Ascending aorta (tissue), 2 donors: ENCODE measurements at places on chromosomes 4 and X.

GRCh38 chr4:103207673-103208072 is 9.5 kb upstream of the CENPE start:
- H3K4me3 ChIP-seq: no peak overlapping the region
- no peaks in the 10 kb centered on the region for H3K4me1 ChIP-seq
- no peak for DNase-seq
- H3K27ac ChIP-seq: no peak overlapping the region
- H3K27me3 ChIP-seq: no peaks in the 10 kb centered on the region
- H3K36me3 ChIP-seq: no peaks in the 10 kb centered on the region

- no peak overlapping the region for H3K27ac ChIP-seq
- H3K4me3 ChIP-seq: no peak overlapping the region
- H3K36me3 ChIP-seq: no peaks in the 10 kb centered on the region
Measured at GRCh38 chr4:86181585-86181984, 178.3 kb downstream of the MAPK10 start.

GRCh38 chrX:154799556-154800348 is 5.5 kb downstream of the MPP1 start:
- H3K27me3 ChIP-seq: no peaks in the 10 kb centered on the region
- no peak overlapping the region for H3K4me3 ChIP-seq
- DNase-seq: no peak
- H3K36me3 ChIP-seq: no peaks in the 10 kb centered on the region
- H3K27ac ChIP-seq: peak overlapping the region; percentile 31
- no peaks in the 10 kb centered on the region for H3K4me1 ChIP-seq

- no peak overlapping the region for H3K27ac ChIP-seq
- DNase-seq: no peak
- H3K36me3 ChIP-seq: no peaks in the 10 kb centered on the region
- no peaks in the 10 kb centered on the region for H3K27me3 ChIP-seq
Measured at GRCh38 chr4:70678383-70678999, 9.8 kb upstream of the UTP3 start.

DNA sequence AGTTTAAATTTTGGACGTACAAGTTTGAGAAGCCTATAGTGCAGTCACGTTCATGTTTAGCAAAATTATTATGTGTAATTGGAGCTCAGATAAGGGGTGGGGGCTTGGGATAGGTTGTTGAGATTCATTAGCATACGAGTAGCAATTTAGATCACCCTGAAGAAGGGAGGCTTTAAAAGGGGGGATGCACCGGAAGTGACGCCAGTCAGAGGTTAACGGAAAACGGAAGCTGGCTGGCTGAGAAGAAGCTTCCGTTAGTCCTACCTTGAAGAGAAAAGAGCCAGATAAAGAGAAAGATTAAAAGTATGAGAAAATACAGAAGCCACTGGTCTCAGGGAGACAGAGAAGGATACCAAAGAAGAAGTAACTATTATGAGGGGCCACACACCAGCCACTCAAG is 1.1 kb upstream of the NXT2 start:
- H3K27ac ChIP-seq: no peak overlapping the region
- H3K4me1 ChIP-seq: no peaks in the 10 kb centered on the region
- H3K36me3 ChIP-seq: no peaks in the 10 kb centered on the region
- H3K27me3 ChIP-seq: no peaks in the 10 kb centered on the region
- DNase-seq: no peak
- H3K4me3 ChIP-seq: no peak overlapping the region

DNA sequence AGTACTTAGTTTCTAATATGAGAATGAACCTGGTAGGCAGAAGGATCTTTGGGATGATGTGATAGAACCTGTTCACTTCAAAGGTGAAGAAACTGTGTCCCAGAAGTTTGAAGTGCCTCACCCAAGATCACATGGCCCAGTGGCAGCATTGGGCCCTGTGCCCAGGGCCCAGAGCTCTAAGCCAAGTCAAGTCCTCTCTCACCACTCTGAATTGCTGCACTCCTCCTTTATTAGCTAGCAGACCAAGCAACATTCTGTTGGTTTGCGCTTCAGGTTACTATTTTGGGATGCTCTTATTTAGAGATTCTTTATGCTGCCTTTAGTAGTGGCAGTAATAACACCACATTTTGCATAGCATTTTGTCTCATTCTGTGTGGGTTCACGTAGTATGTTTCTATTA is 82.7 kb downstream of the PARM1 start:
- peaks cover 6% of the 10 kb centered on the region for H3K36me3 ChIP-seq
- H3K27ac ChIP-seq: no peak overlapping the region
- no peak overlapping the region for H3K4me3 ChIP-seq
- no peaks in the 10 kb centered on the region for H3K4me1 ChIP-seq

GRCh38 chr4:55765070-55765469 is 54.5 kb upstream of the EXOC1L start:
- H3K27ac ChIP-seq: no peak overlapping the region
- no peaks in the 10 kb centered on the region for H3K36me3 ChIP-seq
- no peaks in the 10 kb centered on the region for H3K27me3 ChIP-seq
- no peak for DNase-seq

- peaks cover 15% of the 10 kb centered on the region for H3K36me3 ChIP-seq
- peak overlapping the region; percentile 73 for H3K27ac ChIP-seq
- peaks cover 43% of the 10 kb centered on the region for H3K4me1 ChIP-seq
- H3K4me3 ChIP-seq: no peak overlapping the region
- H3K27me3 ChIP-seq: no peaks in the 10 kb centered on the region
Measured at GRCh38 chr4:87118421-87118820, 102.0 kb downstream of the KLHL8 start.

DNA sequence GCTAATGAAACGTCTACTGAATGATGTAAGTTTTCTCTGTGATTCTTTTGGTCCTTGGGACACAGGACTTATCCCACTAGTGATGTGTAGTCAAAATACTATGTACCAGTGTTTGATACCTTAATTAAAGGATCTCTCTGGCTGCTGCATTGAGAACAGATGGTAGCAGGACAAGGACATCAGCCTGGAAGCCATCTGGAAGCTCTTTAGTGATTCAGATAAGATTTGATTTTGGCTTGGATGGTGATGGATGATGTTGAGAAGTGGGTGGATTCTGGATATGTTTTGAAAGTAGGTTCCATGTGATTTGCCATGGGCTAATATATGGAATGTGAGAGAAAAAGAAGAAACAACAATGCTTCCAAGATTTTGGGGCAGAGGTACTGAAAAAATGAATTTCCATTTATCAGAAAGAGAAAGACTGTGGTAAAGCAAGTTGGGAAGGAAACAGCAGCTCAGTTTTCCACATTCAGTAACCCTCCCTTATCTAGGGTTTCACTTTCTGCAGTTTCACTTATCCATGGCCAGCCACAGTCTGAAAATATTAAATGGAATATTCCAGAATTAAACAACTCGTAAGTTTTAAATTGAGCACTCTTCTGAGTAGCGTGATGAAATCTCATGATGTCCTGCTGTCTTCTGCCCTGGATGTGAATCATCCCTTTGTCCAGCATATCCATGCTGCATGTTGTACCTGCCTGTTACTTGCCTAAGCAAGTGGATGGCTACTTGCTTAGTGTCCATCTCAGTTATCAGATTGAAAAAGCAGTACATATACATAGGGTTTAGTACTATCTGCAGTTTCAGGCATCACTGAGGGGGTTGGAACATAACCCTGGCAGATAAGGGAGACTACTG is 15.6 kb downstream of the CD38 start:
- H3K4me1 ChIP-seq: no peaks in the 10 kb centered on the region
- no peak overlapping the region for H3K4me3 ChIP-seq
- DNase-seq: no peak
- H3K27ac ChIP-seq: no peak overlapping the region
- H3K27me3 ChIP-seq: no peaks in the 10 kb centered on the region
- no peaks in the 10 kb centered on the region for H3K36me3 ChIP-seq

- no peaks in the 10 kb centered on the region for H3K27me3 ChIP-seq
- H3K27ac ChIP-seq: no peak overlapping the region
- no peaks in the 10 kb centered on the region for H3K4me1 ChIP-seq
- no peak overlapping the region for H3K4me3 ChIP-seq
- DNase-seq: no peak
Measured at GRCh38 chr4:105650190-105650589, 58.3 kb downstream of the INTS12 start.

DNA sequence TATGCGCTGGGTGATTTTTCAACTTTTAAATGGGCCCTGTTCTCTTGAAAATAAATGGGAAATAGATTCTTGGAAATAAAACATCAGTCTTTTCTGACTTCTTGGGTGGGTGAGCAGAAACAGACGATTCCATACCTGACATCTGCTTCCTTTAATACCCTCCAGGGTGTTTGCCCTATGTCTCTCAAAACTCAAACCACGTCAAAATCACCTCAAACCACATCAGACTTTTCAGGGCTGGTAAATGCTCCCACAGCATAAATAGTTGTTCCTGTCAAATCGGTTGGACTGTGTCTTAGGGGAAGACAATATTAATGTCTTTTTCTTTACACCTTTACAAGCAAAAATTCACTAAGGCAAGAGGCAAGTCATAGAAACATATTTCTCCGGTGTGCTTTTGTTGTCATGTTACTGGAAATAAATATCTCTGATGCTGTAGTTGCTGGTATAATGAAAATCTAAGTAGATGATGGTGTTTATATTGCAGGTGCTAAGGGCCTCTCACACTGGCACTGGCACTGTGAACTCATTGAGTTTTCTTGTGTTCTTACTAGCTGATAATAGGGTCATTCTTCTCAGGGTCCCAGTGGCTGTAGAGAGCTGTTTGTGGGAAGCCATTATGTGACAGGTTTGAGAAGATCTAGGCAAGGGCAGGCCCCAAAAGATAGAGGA is 380.4 kb downstream of the RAPGEF2 start:
- H3K4me3 ChIP-seq: no peak overlapping the region
- H3K27ac ChIP-seq: no peak overlapping the region
- no peaks in the 10 kb centered on the region for H3K36me3 ChIP-seq
- no peaks in the 10 kb centered on the region for H3K27me3 ChIP-seq
- no peaks in the 10 kb centered on the region for H3K4me1 ChIP-seq

- H3K27ac ChIP-seq: no peak overlapping the region
- H3K4me1 ChIP-seq: no peaks in the 10 kb centered on the region
- H3K27me3 ChIP-seq: no peaks in the 10 kb centered on the region
- DNase-seq: no peak
Measured at GRCh38 chrX:44314259-44314734, 29.2 kb downstream of the EFHC2 start.

DNA sequence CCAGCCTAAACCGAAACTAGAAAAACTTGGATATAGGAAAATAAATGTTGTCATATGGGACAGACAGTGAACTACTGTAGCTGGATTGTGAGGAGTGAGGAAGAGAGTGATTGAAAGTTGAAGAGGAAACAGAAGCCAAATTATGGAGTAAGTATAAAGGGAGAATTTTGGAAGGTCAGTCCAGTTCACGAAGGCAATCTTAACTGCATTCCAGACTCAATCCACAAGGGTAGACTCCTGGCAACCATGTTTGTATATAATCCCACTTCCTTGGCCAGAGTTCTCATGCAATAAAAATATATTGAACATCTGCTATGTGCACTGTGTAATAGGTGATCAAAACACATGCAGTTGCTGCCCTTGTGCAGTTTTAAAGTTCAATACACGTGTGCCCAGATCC is 58.6 kb upstream of the CAMK2D start:
- no peak for DNase-seq
- H3K4me3 ChIP-seq: no peak overlapping the region
- H3K27me3 ChIP-seq: no peaks in the 10 kb centered on the region
- H3K36me3 ChIP-seq: no peaks in the 10 kb centered on the region
- no peak overlapping the region for H3K27ac ChIP-seq

GRCh38 chrX:109498434-109498833 is 16.5 kb upstream of the GUCY2F start:
- H3K4me3 ChIP-seq: no peak overlapping the region
- DNase-seq: no peak
- no peaks in the 10 kb centered on the region for H3K27me3 ChIP-seq

DNA sequence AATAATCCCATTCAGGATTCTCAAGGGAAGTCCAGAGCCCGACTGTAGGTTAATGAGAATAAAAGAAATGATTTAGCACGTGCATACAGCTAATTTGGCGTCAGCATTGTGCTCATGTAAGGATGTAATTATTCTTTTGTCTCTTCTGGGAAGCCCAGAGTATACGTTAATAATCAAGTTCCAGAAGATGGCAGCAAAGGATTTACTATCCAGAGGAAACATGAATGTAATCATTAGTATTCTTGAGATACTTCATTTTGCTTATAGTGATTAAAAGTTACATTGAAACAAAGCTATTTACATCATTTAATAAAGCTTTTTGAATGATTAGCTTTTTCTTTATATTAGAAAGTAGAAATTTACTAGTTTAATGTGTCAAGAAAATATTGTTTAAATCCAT is 27.1 kb upstream of the MAP9 start:
- no peak for DNase-seq
- H3K4me1 ChIP-seq: no peaks in the 10 kb centered on the region
